Left forelimb (tissue), 1 donor: ENCODE measurements at places on chromosomes 13 and 19.

DNA sequence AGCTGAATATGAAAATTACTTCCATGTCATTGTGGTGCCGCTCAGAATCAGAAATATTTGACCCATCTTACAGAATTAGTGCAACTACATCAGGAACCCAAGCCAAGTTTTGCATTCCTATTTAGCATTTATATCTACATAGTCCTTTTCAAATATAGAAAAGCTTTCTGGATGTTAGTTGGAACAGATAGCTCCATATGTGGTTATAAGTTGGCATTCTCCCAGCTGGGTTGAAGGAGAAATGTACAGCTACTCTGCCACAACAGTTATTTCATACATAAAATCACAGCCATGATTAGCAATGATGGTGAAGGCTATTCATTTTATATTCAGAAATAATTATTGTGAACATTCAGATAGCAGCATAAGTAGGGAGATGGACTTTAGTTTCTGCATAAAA, 28.2 kb downstream of the HPN start:
- DNase-seq: no peak

- no peak for DNase-seq
Observed at GRCh38 chr19:4891066-4891465, 11.6 kb downstream of the ARRDC5 start.

DNA sequence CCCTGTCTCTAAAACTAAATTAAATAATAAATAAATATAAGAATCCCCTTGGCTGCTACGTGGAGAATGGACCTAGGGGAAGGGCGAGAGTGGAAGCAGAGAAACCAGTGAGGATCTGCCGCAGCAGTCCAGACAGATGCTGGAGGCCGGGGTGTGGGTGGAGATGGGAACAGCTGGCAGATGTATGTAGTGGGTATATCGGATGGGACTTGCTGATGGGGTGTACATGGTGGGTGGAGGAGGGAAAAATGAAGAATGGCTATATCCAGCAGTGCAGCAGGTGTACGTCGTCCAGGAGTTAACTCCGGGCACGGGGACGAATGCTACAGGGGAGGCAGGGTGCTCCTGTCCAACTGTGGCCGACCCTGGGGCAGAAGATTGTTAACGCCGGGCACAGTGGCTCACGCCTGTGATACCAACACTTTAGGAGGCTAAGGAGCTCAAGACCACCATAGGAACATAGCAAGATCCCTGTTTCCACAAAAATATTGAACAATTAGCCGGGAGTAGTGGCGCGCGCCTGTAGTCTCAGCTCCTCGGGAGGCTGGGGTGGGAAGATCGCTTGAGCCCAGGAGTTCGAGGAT, 654 bp downstream of the CEP89 start:
- DNase-seq: no peak

GRCh38 chr13:98542568-98543377, 34.1 kb downstream of the STK24 start:
- DNase-seq: no peak

- no peak for DNase-seq
Observed at GRCh38 chr19:947090-947706, 21.4 kb downstream of the ARID3A start.

DNA sequence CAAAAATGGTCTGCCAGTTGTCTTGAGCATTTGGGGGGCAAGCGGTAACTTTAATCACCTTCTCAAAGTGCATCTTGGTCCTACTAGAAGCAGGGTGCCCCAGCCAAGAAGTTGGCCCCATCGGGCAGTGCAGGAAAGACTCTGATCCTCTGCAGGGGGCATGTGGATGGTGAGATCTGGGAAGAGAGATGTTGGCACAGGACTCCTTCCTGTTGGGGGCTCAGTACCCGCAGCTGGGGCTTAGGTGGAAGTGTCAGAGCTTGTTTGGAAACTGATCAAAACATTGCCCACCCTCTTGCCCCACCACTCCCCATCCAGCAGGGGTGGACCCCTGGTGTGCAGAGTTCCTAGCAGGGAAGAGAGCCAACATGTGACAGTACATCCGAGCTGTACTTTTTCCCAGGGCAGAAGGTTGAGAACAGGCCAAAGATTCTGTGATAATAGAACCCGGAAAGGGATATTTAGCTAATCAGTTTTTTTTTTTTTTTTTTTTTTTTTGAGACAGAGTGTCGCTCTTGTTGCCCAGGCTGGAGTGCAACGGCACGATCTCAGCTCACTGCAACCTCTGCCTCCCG, 8.8 kb downstream of the RRAS start:
- no peak for DNase-seq

DNA sequence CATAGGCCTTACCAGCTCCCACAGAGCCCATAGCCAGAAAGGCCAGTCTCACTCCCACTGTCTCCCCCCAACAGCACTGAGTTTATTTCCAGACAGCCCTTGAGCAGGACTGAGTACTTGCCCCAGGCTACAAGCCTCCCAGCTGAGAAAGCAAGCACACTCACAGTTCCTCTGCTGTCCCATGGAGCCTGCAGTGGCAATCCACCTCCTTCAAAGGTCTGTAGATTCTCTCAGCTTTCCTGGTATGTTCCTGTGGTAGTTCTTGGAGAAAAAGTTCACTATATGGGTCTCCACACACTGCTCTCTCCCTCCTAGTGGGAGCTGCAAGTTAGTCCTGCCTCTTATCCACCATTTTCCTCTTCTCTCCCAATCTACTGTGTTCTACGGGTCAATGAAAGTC, 728.7 kb downstream of the DIAPH3 start:
- no peak for DNase-seq

GRCh38 chr19:3721131-3721886, 13.1 kb downstream of the TJP3 start:
- DNase-seq: peak; percentile 83

GRCh38 chr19:4057931-4058692, 8.6 kb downstream of the ZBTB7A start:
- DNase-seq: peak; percentile 70

- no peak for DNase-seq
Observed at GRCh38 chr13:99034333-99035085, 56.6 kb upstream of the DOCK9 start.

GRCh38 chr13:23570099-23570920, at the start of gene TNFRSF19:
TSS of gene TNFRSF19 (plus strand) at chr13:23570412. CDS start at chr13:23590184, 19,772 bp downstream.
- peak; percentile 69 for DNase-seq

GRCh38 chr13:43414111-43414510, 372.7 kb downstream of the ENOX1 start:
- DNase-seq: no peak

GRCh38 chr13:70107125-70107497, 515 bp upstream of the ATXN8OS start:
- DNase-seq: no peak

GRCh38 chr13:100808330-100809128, 133.9 kb upstream of the TMTC4 start:
- no peak for DNase-seq

- DNase-seq: no peak
Observed at GRCh38 chr19:55358493-55358892, 4.0 kb upstream of the COX6B2 start.

- no peak for DNase-seq
Observed at GRCh38 chr19:19234220-19234816, 22.6 kb downstream of the NCAN start.

DNA sequence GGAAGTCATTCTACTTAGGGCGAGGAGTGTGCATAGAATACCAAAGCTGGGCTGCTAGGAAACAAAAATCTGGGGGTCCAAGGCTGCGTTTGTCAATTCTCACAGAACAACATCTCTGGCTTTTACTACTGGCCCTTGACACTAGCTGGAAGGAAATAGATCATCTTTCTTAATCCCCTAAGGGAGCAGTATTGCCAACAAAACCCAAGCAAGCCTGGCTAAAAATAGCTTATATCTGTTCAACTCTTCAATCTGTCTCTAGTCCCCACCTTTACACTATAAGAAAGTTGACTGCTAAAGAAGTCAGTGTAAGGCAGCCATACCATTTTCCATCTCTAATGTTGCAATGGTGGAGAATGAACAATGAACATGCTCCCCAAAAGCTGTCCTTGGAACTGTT, 107.8 kb upstream of the SPRY2 start:
- DNase-seq: no peak

DNA sequence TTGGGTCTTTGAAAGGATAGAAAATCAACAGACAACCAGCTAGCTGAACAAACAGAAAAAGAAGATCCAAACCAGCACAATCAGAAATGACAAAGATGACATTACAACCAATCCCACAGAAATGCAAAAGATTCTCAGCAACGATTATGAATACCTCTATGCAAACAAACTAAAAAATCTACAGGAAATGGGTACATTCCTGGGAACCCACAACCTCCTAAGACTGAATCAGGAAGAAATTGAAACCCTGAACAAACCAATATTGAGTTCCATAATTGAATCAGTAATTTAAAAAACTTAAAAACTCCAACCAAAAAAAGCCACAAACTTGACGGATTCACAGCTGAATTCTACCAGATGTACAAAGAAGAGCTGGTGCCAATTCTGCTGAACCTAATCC, 20.9 kb upstream of the C1QTNF9B start:
- DNase-seq: no peak

DNA sequence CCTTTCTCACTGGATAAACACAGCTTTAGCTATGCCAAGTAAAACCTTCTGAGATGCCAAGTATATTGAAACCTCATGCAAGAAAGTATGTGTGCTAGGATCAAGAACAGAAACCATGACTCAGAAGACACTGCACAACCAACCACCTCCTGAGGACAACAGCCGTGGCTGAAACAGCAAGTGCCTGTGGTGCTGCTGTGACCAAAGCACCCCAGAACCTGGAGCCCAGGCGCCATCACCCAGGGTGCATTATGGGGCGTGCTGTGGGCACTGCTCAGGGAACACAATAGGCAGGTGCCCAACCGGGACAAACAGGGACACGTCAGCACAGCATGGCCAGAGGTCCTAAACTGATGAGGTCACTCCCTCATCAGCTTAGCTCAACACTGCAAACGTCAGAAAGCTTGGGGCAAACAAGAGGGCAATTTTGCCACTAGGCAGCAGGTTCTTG, 101.3 kb upstream of the SLC15A1 start:
- no peak for DNase-seq

GRCh38 chr13:59521549-59521948, 642.2 kb downstream of the DIAPH3 start:
- no peak for DNase-seq

GRCh38 chr13:93398167-93399035, 171.8 kb downstream of the GPC6 start:
- DNase-seq: no peak

DNA sequence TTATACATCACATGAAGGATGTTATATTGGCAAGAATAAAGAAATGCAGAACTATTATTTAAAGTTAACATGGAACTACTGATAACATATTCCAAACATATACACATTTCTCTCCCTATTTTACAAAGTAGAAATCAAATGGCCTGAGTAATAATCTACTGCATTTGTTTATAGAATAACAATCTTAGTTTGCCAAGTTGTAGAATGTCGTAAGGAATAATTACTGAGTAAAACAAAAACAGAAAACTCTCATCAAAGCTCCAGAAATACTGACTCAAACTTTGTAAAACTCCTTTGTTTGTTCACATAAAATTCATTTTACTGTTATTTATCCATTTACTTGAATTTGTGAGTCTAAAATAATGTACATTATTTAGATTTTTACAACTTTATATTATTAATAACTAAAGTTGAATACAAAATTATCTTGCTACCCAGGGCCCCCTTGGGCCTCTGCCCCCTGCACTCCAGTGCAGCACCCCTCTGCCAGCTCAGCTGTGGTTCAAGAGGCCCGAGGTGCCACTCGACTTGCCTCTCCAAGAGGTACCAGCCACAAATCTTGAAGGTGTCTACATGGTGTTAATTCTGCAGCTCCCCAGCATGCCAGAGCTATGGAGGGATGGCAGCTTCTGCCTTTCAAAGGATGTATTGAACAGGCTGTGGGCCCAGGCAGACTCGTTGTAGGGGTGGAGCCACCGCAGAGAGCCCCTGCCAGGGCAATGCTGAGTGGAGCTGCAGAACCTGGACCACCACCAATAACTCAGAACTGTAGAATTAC, 2819.7 kb downstream of the PCDH9 start:
- DNase-seq: no peak

DNA sequence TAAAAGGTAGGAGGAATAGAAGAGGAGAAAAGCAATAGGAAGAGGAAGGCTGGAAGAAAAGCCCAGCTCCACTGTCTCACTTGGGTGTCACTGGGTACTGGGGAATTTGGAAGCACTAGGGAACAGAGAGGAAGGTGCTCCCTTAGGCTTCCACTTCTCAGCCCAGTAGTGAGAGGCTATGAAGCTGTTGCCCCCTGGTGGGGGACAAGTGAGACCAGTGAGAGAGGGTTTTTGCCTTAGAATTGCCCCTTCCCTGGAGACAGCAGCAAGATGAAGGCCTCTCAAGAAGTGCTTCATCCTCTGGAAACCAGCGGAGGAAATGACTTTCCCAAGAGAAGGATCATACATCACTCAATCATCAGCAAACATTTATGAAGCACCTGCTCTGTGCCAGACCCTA, 4.7 kb upstream of the ZNF606 start:
- no peak for DNase-seq

DNA sequence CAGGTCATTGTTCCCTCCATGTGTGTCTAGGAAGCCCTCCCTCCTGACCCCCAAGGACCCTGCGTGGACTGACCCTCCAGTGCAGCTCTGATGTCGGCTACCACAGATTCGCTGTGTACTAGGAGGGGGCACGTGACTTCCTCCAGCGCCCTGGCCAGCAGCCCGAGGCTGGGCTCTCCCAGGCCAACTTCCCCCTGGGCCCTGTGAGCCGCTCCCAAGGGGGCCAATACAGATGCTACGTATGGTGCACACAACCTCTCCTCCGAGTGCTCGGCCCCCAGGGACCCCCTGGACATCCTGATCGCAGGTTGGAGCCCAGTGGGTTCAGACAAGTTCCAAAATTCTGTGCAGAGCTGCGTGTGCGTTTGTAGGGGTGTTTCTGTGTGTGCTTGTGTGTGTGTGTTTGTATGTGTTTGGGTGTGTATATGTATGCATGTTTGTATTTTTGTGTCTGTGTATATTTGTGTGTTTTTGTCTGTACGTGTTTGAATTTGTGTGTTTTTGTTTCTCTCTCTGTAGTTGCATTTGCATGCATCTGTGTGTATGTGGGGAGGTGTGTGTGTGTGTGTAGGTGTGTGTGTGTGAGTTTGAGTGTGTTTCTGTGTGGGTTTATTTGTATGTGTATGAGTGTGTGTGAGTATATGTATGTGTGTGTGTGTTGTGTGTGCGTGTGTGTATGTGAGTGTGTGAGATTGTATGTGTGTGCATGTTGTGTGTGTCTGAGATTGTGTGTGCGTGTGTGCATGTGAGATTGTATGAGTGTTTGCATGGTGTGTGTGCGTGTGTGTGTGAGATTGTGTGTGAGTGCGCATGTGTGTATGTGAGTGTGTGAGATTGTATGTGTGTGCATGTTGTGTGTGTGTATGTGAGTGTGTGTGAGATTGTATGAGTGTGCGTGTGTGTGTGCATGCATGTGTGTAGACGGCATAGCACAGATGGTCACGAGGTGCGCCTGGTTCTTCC, 21.4 kb upstream of the LILRA2 start:
- DNase-seq: no peak

- DNase-seq: no peak
Observed at GRCh38 chr13:31797154-31797775, 57.9 kb downstream of the RXFP2 start.

DNA sequence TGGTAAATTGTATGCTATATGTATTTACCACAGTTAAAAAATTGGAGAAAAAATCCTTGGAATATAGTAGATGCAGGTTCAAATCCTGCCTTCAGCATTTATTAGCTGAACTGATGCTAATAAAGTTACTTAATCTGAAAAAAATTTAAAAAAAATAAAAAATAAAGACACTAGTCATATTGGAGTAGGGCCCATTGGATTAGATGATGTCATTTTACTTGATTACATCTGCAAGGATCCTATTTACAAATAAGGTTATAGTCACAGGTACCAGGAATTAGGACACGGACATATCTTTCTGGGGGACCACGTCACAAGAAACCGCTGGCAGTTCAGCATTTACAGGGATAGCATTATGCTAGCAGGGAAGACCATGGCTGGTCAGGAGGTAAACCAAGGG, 6.2 kb downstream of the ZNF555 start:
- no peak for DNase-seq
